T-helper 17 cell (primary cell): ENCODE measurements at places on chromosomes 11 and 22.

DNA sequence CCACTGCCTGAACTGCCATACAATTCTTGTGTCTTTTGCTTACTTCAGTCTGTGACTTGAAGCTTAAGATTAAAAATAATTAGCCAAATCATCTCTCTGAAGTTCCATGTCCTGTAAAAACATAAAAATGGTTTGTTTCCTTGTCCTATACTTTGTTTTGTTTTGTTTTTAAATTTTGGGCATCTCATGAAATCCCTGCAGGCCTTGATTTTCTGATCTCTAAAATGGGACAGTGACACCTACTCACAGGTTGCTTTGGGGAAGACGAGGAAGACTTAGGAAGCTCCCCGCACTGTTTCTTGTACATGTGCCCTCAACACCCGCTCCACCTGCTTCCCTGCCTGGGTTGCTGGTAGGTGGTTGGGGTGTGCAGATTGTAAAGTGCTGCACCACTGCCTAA is 38.9 kb downstream of the TSPAN18 start:
- no peak for DNase-seq

GRCh38 chr22:24265734-24266133 is 4.9 kb upstream of the SPECC1L start:
- no peak for DNase-seq

DNA sequence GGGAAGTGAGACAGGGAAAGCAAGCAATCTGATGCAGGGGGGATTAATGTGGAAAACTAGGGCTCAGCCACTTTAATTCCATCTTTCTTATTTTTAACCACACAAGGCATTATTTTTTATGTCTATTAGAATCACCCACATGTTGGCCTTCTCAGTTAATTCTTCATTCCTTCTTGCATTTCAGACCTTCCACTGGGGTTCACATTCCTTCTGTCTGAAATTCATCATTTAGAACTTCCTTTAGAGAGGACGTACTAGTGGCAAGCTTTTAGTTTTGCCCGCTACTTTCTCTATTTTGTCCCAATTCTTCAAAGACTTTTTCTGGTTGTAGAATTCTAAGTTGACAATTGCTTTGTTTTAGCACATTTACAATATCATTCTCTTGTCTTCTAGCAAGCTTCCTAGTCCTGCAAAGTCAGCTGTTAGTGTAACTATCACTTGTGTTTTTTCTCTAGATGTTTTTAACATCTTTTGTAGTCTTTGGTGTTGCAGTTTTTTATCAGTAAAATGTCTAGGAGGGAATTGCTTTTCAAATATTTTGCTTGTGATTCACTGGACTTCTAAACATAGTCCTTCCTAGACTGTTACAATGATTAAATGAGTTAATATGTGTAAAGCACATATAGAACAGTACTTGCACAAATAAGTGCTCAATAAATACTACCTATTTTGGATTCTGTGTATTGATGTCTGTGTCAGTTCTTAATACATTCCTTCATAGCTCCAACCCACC is 5.5 kb upstream of the NNMT start:
- no peak for DNase-seq

- no peak for DNase-seq
These were observed 65.8 kb upstream of the SUSD2 start for GRCh38 chr22:24115247-24116207.

DNA sequence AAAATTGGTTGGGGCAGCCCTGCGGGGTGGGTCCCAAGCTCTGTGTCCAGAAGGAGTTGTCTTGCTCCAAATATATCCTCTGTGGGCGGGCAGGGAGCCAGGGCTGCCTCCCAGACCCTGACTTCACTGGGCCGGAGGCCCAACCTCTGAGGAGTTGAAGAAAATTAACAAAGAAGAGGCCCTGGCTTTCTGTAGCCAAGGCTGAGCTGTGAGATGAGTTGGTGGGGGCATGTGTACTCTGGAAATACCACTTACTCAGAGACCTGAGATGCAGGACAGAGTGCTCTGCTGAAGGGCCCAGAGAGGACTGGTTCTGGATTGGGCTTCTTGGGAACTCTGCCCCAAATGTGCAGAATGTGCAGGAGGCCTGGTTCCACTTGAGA is 96.3 kb downstream of the SWAP70 start:
- DNase-seq = no peak

DNA sequence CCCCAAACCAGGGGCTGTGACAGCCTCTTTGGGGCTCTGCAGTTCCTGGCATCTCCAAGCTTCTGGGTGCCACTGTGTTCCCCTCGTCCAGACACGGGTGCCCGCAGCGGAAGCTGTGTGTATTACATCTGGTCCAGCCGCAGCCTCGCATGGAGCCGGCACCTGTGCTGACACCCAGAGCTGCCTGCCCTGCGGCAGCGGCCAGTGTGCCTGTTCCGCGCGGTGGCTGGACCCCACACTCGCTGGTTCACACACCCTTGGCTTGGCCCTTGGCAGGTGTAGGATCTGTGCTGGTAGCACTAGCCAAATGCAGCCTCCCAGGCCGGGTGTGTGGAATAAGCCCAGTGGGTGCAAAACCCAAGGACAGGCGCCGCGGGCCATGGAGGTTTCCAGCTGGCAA is 24.5 kb upstream of the RNASEH2C start:
- no peak for DNase-seq

- DNase-seq = no peak
These were observed 498.6 kb upstream of the ISX start for GRCh38 chr22:34567367-34567766.

DNA sequence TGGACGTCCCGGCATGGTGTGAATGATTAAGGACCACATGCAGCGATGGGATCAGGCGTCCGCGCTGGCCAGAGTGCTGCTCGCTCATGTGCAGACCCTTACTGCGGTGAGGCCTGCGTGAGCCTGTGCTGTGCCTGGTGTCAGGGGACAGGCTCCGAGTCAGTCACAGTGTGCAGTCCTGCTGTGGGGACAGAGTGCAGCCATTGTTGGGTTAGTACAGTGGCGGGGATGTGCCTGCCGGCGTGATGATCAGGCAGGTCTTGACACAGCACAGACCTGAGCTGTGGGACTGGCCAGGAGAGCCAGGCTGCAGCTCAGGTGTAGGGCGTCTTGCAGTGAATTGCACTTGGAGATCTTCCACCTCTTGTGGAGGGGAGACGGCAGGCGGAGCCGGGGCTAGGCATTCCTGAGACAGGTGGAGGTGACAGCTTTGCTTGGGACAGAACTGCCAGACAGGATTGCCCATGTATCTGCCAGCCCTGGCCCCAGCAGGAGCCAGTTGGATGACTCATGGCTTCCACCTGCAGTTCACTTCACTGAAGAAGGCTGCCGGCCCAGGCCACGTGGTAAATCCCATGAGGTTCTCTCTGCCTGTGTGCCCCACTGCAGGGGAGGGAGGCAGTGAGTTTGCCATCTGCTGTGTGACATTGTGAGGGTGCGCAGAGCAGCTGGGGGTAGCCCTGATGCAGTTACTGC is 17.3 kb downstream of the TRMU start:
- no peak for DNase-seq

GRCh38 chr22:30947816-30948454 is 20.6 kb downstream of the MORC2 start:
- no peak for DNase-seq

DNA sequence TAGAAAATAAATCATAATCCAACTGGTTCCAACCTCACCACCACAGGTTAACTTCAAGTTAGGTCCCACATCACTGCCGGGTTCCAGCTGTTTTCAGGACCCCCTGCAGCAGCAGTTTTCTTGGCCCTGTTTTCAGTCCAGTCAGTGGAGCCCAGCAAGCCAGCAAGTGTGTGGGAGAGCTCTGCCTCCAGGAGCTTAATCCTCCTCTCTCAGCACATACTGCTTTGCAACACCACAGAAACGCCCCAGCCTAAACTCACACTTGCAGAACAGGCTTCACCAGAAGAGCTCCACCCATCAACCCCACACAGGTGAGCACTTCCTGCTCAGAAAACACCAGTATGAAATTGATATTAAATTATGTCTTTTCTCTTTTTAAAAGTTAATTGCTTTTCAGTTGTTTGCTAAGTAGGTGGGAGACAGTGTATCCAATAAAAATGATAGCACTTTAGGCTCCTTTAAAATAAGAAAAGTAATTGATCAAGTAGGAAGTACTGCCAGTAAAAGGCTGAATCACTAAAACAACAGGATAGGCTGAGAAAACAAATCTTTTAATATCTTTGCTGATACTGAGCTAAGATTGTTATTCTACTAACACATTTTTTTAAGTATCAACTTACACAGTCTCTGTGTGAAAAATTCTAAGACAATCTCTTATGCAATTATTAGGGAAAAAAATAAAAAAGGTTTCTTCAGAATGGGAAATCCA is 81.5 kb upstream of the TP53AIP1 start:
- no peak for DNase-seq

DNA sequence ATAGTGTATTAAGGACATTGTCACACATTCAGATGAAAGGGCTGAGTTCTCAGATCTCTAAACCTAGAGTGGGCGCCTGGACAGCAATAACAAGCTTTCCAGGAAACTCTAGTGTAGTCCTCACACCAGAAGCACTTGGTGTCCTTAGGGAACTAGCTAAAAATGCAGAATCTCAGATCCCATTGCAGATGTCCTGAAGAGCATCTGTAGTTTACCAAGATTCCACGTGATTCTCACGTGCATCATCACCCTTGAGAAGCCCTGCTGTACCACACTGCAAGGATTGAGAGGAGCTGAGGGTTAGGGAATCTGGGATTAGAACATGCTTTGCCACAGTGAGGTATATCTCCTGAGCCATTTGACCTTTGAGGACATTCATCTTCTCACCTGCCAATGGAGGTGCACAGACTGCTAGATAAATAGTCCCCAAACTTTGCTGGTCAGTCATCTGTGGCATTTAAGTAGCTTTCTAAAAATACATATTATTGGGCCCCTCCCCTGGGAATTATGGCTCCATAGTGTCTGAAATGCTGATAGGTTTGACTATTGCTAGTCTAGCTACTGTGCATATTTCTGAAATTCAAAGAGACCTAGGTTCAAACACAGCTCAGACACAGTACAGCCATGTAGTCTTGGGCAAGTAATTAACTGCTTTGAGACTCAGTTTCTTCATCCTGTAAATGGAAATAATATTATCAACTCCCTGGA is 1068.9 kb downstream of the OPCML start:
- DNase-seq = no peak
